ENCODE measurements at places on chromosomes 1 and 21. TPM values are rescaled to one million over a fixed set of nuclear protein-coding genes. Genes with fewer than 3 reads are reported as not detected.

DNA sequence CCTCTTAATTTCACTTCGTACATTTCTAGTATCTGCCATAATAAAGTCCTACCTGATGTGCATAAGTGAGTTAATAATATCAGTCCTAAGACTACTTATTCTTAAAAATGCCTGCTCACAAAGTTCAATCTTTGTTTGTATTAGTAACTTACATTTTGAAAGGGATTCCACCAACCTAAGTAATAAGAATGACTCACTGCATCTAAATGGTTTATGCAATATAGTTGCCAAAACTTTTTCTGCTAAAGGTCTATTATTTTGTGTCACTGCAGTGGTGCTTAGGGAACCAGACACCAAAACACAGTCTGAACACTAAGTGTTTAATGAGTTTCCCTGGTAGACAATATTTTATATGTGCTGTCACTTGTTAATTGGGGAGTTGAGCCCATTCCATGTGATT, 1.8 kb downstream of the ZNF669 start:
- DNase-seq, result no peak

GRCh38 chr1:226786550-226786949, 47.5 kb upstream of the ITPKB start:
- DNase-seq, result no peak

- DNase-seq, result no peak
Measured at GRCh38 chr1:202090994-202091393, 31.7 kb upstream of the GPR37L1 start.

- DNase-seq, result no peak
Measured at GRCh38 chr21:32768530-32768929, 3.0 kb downstream of the PAXBP1 start.

DNA sequence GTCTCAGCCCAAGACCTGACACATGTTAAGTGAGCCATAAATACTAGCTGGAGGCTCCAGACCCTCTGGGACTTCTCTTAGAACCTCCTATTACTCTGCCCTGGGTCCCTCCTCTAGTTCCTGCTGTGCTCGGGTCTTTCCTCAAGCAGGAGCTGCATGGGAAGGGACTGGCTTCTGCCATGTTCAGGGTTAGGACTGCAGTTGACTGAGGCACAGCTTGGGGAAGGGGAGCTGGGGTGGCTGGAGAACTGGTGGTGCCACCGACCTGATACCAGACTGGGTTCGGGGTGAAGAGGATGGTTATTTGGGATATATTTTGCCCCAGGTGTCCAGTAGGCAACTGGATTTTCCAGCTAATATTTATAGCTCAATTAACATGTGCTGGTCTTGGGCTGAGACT, 15.7 kb downstream of the HYI start:
- DNase-seq, result no peak

- peak; percentile 28 for DNase-seq
Measured at GRCh38 chr1:167455786-167456446, 62.4 kb downstream of the CD247 start.

Gene DDR2
- 4.1 TPM for total RNA-seq

DNA sequence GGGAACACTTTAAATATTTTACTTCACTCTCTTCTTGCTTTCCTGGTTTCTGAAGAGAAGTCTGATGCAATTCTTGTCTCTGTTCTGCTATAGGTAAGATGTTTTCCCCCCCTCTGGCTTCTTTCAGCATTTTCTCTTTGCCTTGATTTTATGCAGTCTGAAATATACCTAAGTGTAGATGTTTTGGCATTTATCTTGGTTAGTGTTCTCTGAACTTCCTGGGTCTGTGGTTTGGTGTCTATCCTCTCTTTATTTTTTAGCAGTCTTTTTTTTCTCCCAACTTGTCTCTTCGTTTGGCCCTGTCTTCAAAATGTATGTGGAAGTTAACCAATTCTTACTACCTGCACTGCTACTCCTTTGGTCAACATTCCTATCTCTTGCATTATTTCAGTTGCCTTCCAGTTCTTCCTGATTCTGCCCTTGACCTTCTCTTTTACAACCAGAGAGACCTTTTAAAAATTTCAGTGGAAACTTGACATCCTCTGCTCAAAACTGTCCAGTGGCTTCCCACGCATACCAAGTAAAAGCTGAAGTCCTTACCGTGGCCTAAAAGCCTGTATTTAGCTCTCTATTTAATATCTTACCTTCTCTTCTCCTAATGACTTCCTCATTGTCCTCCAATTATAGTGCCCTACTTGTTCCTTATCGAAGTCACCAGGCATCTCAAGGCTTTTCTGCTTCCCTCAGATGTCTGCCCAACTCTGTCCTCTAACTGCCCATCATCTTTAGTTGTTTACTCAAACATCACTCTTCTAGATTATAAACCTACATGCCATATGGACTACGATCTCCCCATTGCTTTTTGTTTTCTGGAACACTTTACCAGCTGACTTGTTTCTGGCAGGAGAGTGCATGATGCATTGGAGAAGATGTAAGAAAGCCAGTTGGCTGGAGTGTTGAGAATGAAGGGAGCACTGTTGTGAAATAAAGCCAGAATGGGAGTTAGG, 40.9 kb downstream of the RAP1A start:
- DNase-seq, result no peak

Gene KRTAP21-2
- total RNA-seq, result not detected

DNA sequence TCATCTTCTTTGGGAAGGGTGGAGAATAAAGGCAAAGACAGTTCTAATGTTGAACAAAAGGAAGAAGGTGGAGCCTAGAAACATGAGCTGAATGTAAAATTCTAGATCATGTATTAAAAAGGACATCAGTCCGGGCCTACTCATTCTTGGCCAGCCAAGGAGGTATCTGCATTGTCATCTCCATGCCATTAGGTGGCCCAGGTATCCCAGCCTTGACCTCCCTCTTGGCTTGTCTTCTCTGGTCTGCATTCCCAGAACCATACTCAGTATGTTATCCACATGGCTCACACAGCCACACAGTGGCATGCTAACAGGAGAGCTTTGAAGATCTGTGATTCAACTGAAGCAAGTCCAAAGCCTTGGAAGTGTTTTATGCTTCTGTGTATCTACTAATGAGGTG, 369.8 kb upstream of the KAZN start:
- no peak for DNase-seq

GRCh38 chr1:51444096-51444495, 75.0 kb downstream of the EPS15 start:
- no peak for DNase-seq

Gene PTPN22
- total RNA-seq, result 0.82 TPM

Gene TGFB2
- 19.6 TPM for total RNA-seq

Gene TNFRSF18
- not detected for total RNA-seq

Gene CFHR3
- not detected for total RNA-seq

Gene LCE3B
- total RNA-seq, result not detected

Gene MMEL1
- 7.3 TPM for total RNA-seq
